ENCODE measurements at places on chromosomes 3 and 15. TPM values are rescaled to one million over a fixed set of nuclear protein-coding genes. Genes with fewer than 3 reads are reported as not detected.

The GHSR gene
- not detected for total RNA-seq

The ERC2 gene
- 0.33 TPM for total RNA-seq

The GPR160 gene
- 0.18 TPM for total RNA-seq

The SAMMSON gene
- total RNA-seq = not detected

The TJP1 gene
- 79.1 TPM for total RNA-seq

Data from Panc1 (cell line).